ENCODE measurements at places on chromosomes 6 and 20. TPM values are rescaled to one million over a fixed set of nuclear protein-coding genes. Genes with fewer than 3 reads are reported as not detected.

The SPACA1 gene
- not detected for total RNA-seq

The SPATS1 gene
- not detected for total RNA-seq

The LAMA2 gene
- 90.8 TPM for total RNA-seq

The GABRR1 gene
- 2.0 TPM for total RNA-seq

The DSTN gene
- total RNA-seq, result 167 TPM

The MYLK4 gene
- total RNA-seq, result 1.3 TPM

The SLC17A1 gene
- 14.0 TPM for total RNA-seq

The MRPS10 gene
- total RNA-seq, result 27.1 TPM

The STX11 gene
- total RNA-seq, result 6.8 TPM

The ZC3H12D gene
- 1.3 TPM for total RNA-seq

The SCUBE3 gene
- total RNA-seq, result 26.9 TPM

The PRELID3B gene
- 53.0 TPM for total RNA-seq

The EFCAB8 gene
- total RNA-seq, result not detected

The OTOR gene
- total RNA-seq, result not detected

The ADGB gene
- 0.12 TPM for total RNA-seq

The KIF25 gene
- total RNA-seq, result 0.18 TPM

The RAB23 gene
- 18.8 TPM for total RNA-seq

The EPB41L1 gene
- total RNA-seq, result 91.2 TPM

The TSHZ2 gene
- total RNA-seq, result 21.8 TPM

The NKX2-2 gene
- not detected for total RNA-seq

The CD83 gene
- 15.7 TPM for total RNA-seq

The NOX3 gene
- 2.1 TPM for total RNA-seq

The ARFGEF3 gene
- 8.1 TPM for total RNA-seq

The GRIK2 gene
- 13.6 TPM for total RNA-seq

The CEP85L gene
- 34.6 TPM for total RNA-seq

The CSNK2B gene
- 99.5 TPM for total RNA-seq

The SPDEF gene
- 0.18 TPM for total RNA-seq

The CLPSL2 gene
- not detected for total RNA-seq

The EEF1A2 gene
- 139 TPM for total RNA-seq
